ENCODE measurements at places on chromosomes 5 and 9.

- no peak for DNase-seq
Observed at GRCh38 chr5:7849681-7850394, 1.1 kb downstream of the CFAP90 start.

DNA sequence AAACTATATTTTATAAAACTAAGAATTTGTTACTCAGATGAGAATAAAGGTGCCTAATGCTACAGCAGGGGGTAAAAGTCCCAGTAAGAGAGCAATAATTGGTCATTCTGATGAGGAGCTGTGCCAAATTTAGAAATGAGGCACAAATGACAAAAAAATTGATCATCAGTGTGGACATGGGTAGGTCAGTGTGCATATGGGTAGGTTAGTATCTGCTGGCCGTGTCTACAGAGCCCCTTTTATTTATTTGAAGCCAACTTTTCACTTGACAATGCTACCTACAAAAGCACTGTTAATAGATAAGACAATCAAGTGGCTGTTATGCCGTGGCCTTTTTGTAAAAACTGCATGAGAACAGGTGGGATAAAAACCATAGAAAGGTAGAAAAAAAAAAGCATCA lies 454.6 kb downstream of the RAB3C start:
- no peak for DNase-seq

DNA sequence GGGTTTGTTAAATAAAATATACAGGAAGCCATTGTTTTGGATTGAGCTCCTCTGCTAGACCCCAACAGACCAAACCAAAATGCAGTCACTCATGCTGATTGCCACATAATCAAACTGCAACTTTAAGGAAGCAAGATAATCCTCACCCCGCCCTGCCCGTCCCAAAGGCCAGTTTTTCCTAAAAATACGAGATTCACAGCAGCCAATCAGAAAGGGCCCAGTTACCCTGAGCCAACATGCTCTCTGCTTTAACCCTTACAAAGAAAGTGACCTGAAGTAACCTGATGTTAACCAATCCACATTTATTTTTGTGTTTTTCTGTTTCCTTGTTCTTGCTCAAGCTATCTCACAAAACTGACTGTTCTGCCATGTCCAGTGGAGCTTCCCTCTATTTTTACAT lies 21.5 kb upstream of the RNF20 start:
- no peak for DNase-seq

DNA sequence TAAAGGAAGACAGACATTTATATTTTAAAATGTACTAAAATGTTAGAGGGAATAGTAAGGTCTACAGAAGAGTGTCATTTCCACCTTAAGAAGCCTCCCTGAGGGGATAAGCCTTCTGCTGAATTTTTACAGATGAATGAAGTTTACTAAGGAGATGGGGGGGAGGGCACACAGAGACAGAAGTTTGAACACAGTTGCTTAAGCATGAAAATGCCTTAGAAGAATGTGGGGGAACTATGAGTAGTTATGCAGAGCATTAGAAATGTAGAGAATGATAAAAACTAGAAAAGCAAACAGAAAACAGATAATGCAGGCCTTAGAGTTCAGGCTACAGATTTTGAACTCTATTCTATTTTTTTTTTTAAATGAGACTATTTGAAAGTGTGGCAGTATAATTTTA lies 232.2 kb upstream of the VLDLR start:
- no peak for DNase-seq

DNA sequence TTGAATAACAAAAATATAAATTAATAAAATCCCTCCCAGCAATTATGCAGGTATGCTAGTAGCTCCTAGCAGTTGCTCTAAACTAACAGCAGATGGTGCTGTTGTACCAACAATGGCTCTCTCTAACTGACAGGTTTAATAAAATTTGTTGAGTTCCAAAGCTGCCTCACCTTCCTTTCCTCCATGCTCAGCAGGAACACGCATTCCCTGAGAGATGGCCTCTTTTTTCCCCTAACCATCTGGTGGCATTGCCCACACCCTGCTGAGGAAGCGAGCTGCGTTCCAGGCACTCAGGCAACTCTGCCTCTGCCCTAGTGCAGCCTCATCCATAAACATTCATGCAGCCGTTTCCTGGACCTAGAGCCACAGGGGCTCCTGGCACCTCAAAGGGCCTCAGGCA lies 106.2 kb downstream of the KLHL3 start:
- DNase-seq, result no peak

- no peak for DNase-seq
Observed at GRCh38 chr5:146947181-146947941, 68.8 kb upstream of the PPP2R2B start.

DNA sequence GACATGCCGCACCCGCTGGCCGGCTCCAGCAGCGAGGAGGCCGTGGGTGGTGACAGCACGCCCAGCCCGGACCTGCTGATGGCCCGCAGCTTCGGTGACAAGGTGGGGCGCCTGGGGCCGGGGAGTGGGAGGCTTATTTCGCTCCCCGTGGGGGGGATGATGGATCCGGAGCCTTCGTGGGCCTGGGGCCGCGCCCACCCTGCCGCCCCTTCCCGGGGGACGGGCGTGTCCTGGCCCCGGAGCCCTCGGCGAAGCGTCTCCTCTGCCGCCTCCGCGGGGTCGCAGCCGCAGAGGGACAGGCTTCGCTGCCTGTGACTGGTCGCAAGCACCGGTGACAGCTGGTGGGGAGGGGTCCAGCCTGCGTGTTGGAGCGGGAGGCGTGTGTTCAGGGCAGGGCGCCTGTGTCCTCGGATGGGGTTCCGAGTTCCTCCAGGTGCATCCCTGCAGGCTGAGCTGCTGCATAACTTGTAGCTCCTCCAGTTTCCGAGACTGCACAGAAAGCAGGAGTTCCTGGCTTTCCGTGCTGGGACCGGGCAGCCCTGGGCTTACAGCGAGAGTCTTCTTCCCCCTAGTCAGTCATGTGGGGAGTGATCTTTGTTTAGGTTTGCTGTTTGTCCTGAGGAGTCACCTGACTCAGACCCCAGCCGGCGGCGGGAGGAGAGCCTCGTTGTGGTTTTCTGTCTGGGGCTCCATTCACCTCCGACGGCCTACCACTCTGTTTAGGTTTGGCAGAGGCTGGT lies 666 bp downstream of the SNX30 start:
- DNase-seq, result peak; percentile 30

- DNase-seq, result no peak
Observed at GRCh38 chr5:78698191-78698791, 49.7 kb upstream of the LHFPL2 start.

- no peak for DNase-seq
Observed at GRCh38 chr5:39424736-39425637, at the start of gene DAB2. Gene DAB2, minus strand, starts transcription at chr5:39424980. Its CDS starts 30,660 bp downstream, at chr5:39394320.

DNA sequence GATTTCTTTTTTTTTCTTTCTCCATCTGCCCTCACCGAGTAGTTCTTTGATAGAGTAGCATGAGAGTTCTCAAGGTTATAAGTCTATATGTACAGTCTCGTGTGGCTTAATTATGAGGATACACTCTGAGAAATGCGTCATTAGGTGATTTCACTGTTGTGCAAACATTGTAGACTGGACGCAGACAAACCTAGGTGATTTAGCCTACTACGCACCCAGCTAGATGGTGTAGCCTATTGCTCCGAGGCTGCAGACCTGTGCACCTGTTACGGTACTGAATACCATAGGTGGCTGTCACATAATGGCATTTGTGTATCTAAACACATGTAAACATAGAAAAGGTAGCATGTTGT lies 26.9 kb upstream of the CORO2A start:
- no peak for DNase-seq

DNA sequence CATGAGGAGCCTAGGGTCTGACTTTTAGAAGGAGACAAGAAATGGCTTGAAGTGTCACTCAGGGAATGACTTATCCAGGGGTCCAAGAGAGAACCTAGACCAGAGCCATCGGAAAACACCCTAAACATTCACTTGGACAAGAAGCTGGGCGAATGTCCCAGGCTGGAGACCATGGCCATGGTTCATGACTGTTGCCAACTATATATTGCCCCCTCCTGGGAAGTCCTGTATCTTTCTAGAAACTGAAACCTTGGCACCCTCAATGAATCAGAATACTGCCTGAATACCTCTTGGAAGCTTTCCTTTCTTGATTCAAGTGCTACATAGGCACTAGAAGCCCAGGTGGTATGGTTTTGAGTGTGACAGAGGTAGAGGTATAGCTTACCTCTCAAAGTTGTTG lies 29.9 kb downstream of the TRMO start:
- no peak for DNase-seq

DNA sequence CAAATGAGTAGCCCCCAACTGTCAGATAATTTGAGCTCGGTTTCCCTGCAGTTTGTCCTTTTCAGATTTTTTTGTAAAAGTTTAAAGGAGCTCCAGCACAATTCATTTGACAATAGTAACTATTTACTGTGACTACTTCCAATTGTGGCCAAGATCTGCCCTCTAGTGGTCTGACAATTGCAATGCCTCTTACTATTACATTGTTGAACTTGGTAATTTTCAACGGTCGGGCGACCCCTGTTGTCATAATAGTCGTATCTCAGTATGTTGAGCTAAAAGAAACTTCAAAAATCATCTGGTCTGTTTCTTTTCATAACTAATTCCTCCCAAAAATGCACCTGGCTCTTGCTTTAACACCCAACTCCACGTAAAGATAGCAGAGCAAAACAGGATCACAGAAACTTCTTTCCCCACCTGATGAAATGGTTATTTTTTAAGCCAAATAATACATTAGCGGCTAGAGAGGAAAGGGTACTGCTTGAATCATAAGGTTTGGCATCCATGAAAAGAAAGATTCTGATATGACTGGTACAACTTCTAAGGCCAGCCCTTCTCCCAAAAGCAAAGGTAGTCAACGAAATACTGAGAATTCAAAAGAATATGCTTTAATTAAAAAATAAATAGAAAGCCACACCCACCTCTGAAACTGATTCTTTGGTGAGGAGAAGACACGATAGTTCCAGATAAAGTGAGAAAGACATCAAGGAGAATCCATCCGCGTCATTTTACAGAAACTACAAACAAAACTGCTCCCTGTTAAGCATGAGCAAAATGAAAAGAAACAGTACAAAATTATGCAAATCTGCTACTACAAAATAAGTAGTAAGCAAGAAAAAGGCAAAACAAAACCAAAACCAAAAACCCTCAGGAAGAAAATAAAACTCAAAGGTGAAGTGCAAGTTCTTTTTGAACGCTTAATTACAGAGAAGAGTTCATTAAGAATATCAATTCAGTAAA lies 76.9 kb upstream of the HTR4 start:
- peak; percentile 25 for DNase-seq

GRCh38 chr9:123090956-123091355 lies 57.5 kb downstream of the GPR21 start:
- no peak for DNase-seq

- DNase-seq, result no peak
Observed at GRCh38 chr5:177142098-177142611, 8.6 kb downstream of the NSD1 start.

DNA sequence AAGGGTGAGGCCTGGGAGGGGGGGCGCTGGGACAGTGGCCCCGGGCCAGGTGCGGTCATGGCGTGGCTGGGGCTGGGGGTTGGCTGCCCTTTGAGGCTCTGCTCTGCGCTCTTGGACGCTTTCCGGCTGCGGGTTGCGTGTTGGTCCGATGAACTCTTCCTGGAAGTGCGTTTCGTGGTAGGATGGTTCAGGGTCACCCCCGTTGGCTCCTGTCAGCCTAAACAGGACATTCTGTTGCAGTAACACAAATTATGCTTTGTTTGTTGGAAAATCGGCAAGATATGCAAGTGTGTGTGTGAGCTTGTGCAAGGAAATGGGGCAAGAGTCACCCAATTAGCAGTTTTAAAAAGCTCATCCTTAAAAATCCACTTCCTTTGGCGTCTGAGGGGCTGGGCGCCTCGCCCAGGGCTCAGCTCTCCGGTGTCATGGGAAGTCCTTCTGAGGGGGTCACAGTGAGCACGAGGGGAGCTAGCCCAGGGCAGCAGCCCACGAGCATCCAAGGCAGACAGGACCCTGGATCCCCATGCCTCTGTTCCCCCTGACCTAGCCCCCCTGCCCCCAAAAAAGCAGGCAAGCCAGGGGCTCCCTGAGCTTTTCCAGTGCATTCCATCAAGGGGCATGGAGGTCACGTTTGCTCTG lies 22.2 kb upstream of the RNU6ATAC start:
- DNase-seq, result no peak

DNA sequence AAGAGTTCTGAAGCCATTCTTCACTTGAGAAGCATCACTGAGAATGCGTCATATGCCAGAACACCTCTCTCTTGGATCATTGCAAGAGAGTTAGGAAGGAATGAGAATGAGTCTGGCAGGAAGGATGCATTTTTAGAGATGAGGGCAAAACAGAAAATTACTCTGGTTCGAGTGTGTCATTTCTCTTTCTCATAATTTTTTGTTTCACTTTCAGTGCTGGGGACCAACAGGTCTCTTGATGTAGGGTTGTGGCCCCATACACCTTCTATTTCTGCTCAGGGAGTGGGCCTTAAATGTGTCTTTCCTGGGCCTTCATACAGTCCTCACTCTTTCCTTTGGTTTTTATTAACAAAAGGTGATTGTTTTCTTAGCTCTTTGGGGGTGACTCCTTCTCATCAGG lies 302.4 kb downstream of the NR3C1 start:
- no peak for DNase-seq

- no peak for DNase-seq
Observed at GRCh38 chr5:89129941-89130340, 247.0 kb upstream of the MEF2C start.

DNA sequence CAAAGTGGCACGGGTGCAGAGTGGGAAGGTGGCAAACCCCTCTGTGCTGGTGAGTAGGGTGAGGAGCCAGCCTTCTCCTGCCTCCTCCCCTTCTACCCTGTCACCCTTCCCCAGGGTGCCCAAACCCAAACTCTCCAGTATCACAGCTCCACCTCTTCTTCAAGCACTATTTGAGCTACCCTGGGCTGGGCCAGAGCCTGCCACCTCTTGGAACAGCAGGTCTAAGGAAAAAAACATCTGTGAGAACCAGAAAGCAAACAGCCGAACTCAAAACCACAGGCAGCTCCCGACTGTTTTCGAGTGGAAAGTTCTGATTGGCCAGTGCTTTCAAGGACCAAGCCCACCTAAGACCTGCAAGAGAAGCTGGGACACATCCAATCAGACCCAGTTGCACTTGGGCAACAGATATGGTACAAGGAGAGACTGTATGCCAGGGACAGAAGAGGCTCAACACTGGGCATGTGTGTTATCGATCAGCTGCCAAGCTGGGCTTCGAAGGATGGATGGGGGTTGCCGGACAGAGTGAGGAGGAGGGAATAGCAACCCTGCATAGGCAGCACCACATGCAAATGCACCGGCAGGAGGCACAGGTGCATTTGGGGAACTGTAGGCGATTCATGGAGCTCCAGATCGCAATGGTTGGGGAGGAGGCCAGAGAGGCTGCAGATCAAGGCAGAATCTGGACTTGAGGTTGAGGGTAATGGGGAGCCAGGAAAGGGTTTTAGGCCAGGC lies 19.7 kb downstream of the ACSL6 start:
- DNase-seq, result no peak

- no peak for DNase-seq
Observed at GRCh38 chr9:124480621-124480981, 26.6 kb downstream of the NR5A1 start.

DNA sequence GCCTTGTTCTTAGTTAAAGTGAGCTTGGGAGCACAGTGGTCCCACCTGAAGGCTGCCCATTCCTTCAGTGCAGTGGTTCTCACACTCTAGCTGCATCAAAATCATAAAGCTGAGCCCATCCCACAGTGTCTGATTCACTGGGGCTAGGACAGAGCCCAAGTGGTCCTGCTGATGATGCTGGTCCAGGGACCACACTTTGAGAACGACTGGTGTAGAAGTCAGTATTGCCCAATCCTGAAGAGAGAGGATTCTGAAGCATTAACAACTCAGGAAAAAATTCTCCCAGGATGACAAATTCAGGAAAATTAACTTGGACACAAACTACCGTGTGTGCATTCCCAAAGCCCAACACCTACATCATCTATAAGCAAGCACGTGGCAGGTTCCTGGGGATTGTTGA lies 176.2 kb downstream of the GABBR2 start:
- DNase-seq, result no peak
